ENCODE measurements at places on chromosomes 2 and 18.

DNA sequence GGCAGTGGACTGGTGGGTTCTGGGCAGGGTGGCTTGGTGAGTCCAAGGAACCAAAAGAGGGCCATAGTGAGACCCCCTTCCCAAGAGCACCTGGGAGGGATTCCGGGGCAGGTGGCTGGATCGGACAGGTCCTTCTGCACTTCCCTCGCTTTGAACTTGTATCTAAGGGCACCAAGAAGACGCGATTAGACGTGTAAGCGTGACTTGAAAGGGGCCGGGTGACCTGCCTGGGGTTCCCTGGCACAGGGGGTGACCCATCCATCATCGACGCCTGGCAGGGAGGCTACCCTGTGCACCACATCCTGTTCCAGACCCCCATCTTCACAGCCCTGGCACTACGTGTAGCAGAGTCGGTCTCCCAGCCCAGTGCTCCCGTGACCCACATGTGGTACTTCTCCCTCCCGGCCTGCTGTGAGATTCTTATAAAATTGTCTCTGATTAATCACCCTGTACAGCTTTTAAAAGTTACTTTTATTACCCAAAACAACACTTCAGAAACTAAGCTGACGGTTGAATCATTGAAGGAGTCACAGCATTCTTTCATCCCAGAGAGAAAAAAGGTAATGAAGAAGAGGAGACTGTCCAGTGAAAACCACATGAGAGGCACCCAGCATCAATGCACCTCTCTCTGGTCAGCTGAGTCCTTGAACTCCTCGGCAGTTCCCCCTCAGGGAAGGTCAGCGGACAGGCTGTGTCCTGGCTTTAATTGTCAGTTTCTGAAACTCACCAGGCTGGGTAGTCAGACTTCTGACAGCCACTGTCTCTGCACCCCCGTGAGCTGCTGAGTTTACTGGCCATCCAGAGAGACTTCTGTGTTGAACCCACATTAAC, 13.0 kb downstream of the SH3BP4 start:
- DNase-seq, result no peak

GRCh38 chr2:23432531-23432930, 47.6 kb downstream of the KLHL29 start:
- no peak for DNase-seq

- DNase-seq, result no peak
Observed at GRCh38 chr2:148888986-148889385, 14.0 kb downstream of the KIF5C start.

DNA sequence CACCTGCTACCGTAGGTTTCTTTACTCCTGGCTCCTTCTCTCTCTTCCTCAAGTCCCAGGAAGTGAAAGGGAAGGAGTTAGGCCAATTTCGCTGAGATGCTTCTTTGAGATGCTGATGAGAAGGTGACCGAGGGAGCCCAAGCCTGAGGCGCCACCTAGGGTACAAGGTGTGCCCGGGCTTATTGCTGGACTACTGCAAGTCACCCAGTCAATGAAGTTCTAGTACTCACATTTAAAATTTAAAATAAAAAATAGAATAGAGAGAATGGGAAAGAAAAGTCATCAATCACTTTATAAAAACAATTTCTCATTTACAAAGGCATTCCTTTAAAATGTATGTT, 45.3 kb downstream of the ACAA2 start:
- no peak for DNase-seq

- no peak for DNase-seq
Observed at GRCh38 chr2:45778720-45779171, 127.3 kb downstream of the PRKCE start.

GRCh38 chr2:206452750-206453149, 9.4 kb downstream of the ADAM23 start:
- DNase-seq, result no peak

DNA sequence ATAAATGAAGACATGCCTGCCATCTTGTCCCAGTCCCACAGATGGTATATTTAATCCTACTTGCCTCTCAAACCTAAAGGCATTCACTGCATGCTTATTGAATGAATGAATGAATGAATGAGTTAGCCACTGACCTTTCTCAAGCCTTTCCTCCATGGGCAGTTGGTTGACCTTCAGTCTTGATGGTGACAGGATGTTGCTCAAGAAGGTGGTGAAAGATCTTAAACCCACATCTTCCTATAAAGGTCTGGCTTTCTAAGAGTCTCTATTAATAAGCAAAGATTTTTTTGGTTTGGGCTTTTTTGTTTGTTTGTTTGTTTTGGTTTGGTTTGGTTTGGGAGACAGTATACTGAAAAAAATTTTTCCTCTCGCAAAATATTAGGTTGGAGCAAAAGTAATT, 41.7 kb downstream of the KIAA2012 start:
- DNase-seq, result no peak

- no peak for DNase-seq
Observed at GRCh38 chr2:17762451-17762850, 8.5 kb downstream of the GEN1 start.

- no peak for DNase-seq
Observed at GRCh38 chr18:1014951-1015624, 110.4 kb downstream of the ADCYAP1 start.

GRCh38 chr2:210626849-210627248, 70.5 kb downstream of the CPS1 start:
- DNase-seq, result no peak

GRCh38 chr2:44549856-44550255, 188.1 kb downstream of the CAMKMT start:
- DNase-seq, result no peak

GRCh38 chr2:190405070-190405469, 3.1 kb upstream of the MFSD6 start:
- DNase-seq, result no peak

DNA sequence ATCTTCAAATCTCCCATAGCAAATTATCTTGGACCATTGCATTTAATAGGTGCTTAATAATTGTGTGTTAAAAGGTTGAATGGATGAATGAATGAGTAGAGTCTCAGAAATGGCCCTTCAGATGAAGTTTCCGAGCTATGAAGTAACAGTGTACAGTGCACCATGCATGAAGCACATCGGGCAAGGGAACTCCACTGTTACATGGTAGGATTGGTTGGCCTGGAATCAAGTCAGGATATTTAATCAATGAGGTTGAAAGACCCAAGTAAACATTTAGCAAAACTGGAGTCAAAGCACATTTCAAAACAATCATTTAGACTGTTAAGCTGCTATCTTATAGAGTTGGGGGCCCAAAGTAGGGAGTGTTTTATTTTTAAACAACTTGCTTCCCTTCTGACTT, 80.0 kb downstream of the APOB start:
- no peak for DNase-seq

- no peak for DNase-seq
Observed at GRCh38 chr2:44730593-44730992, 210.9 kb upstream of the SIX3 start.

DNA sequence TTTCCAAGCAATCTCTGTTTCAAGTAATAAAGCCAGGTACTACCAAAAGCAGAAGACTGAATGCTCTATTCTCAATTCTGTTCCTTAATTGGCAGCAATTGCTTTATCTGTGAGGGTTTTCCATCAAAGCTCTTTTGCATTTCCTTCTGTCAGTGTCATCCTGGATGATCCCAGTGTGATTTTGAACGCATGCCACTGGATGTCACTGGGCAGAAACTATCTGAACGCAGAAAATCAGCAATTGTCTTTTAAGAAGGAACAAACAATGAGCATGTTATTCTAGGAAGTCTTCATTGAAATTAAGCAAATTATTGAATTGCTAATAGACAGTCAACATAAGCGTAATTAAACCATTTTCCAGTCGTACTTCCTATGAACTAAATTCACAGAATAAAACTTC, 259.0 kb upstream of the REG3G start:
- no peak for DNase-seq

DNA sequence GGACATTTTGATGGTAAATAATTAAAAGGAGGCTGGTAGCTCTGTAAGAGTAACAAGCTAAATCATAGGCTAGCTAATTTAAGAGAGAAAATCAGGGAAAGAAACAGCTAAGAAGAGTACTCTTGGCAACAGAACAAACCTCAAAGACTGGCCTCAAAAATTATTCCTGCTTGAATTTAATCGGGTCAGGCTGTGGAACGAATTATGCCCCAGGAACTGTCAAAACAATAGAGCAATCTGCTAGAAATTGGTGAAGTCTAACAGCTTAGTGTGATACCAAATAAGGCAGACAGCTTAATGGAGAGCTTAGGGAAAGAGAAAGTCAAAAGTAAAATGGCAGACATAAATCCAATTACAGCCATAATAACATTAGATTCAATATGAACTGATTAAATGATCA, 215.7 kb downstream of the MREG start:
- no peak for DNase-seq

DNA sequence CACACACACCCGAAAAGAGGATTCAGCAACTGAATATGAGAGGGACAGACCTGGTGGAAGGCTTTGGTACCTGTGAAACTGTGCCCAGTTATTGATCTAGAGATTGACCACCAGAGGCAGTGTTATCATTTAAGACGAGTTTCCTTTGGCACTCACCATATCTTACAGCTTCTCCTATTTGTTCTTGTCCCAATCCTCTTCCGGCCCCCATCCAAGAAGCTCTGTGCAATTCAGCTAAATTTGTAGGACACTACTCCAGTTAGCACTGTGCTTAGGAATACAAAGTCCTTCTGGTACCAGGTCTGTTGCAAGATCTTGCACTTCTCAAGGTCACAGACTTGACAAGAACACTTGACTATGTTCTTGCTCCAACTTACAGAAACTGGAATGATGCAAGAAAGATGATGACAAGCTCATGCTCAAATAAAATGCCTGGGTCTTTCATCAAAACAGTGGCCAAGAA, 177.7 kb downstream of the TMEM247 start:
- no peak for DNase-seq

DNA sequence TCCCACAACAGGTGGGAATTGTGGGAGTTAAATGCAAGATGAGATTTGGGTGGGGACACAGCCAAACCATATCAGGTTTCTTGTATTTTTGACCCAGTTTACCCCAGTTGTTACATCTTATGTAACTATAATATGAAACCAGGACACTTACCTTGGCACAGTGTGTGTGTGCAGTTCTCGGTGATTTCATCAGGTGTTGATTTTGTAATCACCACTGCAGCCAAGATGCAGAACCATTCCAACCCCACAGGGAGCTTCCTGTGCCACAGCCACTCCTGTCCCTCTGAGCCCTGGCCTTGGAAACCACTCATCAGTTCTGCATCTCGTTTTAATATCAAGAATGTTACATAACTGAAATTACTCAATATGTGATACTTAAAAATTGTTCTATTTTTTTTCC, 31.8 kb downstream of the ATP9B start:
- no peak for DNase-seq

GRCh38 chr2:66437691-66438497, 3.0 kb downstream of the MEIS1 start:
- DNase-seq, result no peak

DNA sequence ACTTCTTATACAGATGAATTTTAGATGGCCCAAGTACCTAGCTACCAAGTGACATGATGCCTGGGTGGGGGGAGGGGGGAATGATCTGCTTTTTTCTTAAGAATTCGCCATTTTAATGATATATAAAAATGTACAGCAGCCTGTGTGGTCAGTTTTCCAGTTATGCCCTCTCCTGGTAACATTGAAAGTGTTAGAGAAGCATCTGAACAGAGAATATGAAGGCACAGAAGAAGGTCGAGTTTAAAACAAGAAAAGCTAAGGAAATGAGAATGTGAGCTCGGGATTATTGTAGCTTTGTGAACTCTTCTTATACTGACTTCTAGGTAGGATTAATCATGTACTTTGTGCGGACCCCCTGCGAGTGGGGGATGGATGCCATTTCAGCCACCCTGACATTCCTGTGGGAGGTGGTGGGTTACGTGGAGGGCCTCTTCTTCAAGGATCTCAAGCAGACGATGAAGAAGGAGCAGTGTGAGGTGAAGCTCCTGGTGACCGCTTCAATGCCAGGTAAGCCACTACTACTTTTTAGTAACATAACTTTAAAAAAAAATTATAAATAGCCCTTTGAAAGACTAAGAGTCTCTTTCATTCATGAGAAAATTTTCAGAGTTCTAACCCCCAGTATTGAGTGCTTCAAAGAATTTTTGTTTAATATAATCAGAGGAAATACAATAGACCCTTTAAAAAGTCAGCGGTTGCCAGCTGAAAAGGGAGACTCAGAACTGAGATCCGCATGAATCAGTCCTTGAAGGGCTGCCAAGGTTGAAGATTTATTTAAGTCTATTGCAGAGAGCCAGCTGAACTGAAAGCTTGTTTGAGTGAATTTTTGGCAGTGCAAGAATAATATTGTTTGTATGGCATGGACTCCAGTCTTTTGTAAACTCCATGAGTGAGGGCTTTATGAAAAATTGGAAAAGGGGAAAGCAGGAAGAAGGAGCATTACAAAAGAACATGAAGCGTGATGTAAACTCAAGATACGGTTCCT, 68.6 kb upstream of the RPE start:
- DNase-seq, result no peak

- no peak for DNase-seq
Observed at GRCh38 chr18:45322343-45322742, 292.9 kb upstream of the SLC14A2 start.

DNA sequence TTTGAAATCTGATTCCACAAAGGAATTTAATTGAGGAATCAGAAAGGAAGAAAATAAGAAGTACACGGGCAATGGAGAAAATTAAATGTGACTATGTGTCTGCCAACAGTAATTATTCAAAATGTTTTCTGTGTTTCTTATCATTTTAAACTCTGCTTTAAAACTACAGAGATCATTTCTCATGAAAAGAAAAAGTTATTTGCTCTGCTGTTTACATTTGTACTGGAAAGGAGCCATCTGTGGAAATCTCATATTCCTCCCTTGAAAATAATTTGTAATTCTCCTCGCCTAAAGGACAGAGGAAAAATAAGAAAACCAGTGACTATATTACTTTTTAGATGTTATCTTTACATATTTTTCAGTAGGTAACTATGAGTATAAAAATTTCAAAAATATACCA, 181.9 kb upstream of the MEIS1 start:
- DNase-seq, result no peak

GRCh38 chr18:8501044-8501443, 108.2 kb upstream of the RAB12 start:
- DNase-seq, result peak; percentile 64

DNA sequence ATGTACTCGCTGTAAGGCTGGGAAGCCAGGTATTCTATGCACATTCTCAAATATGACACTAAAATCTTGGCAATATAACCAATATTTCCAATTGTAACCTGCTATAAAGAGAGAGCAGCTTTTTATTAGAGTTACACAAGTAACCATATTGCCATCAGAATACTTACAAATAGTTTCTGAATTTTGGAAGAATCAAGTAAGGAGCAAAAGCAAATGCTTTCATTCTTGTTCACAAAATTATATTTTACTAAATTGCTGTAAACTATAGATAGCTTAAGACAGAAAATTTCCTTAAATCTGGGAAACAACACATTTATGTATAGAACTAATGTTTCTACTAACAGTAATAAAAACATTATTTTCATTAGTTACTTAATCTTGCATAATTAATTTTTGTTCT, 77.2 kb downstream of the EFEMP1 start:
- no peak for DNase-seq

GRCh38 chr2:100057901-100058261, 84.5 kb downstream of the AFF3 start:
- no peak for DNase-seq
